ENCODE measurements at places on chromosomes 7 and 10. TPM values are rescaled to one million over a fixed set of nuclear protein-coding genes. Genes with fewer than 3 reads are reported as not detected.

DNA sequence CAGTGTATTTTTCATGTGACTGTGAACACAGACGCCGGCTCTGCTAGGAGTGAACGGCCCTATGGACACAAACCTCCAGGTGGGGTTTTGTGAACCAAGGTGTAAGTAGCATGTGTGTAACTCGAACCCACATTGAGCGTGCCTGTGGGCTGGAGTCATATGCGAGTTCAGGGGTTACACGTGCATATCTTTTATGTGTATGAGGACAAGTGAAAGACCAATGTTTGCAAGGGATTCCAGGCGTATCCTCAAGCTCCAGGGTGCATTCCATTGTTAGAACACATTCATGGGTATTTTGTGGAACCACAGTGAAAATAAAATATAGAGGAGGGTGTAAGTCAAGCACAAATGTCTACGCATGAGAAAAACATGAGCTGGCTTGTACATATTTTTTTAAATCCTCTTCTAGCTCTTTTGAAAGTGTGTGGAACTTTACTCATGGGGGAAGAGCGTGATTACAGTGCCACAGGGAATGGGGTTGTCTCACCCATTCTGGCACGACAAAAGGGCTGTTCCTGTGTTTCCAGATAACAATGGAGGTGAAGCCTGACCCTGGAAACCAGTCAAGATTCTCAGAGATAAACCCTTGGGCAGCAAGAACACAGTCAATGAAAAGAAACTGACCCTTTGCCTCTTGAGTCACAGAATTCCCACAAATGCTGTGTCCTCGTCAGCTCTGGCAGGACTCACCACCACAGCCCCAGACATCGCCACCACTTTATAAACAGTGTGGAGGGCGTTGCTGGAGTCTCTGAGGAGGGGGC is 37.0 kb upstream of the GOT1 start:
- H3K4me1 ChIP-seq = no peaks in the 10 kb centered on the region
- H3K4me3 ChIP-seq = no peak overlapping the region
- H3K27me3 ChIP-seq = peaks cover 18% of the 10 kb centered on the region

DNA sequence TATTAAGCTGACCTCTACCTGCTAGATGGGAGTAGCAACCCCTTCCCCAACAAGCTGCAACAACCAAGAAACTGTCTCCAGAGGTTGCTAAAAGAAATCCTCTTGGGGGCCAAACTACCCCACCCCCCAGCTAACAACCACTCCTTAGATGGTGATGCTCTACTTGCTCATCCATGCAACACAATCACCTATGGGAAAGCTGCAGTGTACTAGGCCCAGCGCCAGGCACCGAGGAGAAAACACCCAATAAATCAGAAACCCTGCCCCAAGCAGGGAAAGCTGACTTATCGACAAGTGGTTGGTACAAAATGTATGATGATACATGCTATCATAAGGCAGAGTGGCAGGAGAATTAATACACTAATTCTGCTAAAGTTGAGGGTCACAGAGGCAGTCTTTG is 17.3 kb downstream of the SLC25A13 start:
- peak; percentile 27 for DNase-seq
- H3K27me3 ChIP-seq = no peaks in the 10 kb centered on the region
- H3K4me1 ChIP-seq = peaks cover 18% of the 10 kb centered on the region
- H3K4me3 ChIP-seq = no peak overlapping the region
- no peak overlapping the region for H3K27ac ChIP-seq
- H3K36me3 ChIP-seq = no peaks in the 10 kb centered on the region

The AKR1C1 gene
- total RNA-seq = 39.4 TPM

GRCh38 chr7:44222776-44223261 is 22.0 kb downstream of the YKT6 start:
- H3K27me3 ChIP-seq = peaks cover 8% of the 10 kb centered on the region
- no peaks in the 10 kb centered on the region for H3K4me1 ChIP-seq
- no peaks in the 10 kb centered on the region for H3K36me3 ChIP-seq
- DNase-seq = no peak
- no peak overlapping the region for H3K4me3 ChIP-seq

GRCh38 chr7:100781255-100781654 is 46.1 kb downstream of the EPHB4 start:
- no peaks in the 10 kb centered on the region for H3K36me3 ChIP-seq
- no peak for DNase-seq
- no peaks in the 10 kb centered on the region for H3K4me1 ChIP-seq
- no peak overlapping the region for H3K27ac ChIP-seq
- H3K27me3 ChIP-seq = no peaks in the 10 kb centered on the region
- H3K4me3 ChIP-seq = no peak overlapping the region

The C10orf143 gene
- total RNA-seq = not detected

DNA sequence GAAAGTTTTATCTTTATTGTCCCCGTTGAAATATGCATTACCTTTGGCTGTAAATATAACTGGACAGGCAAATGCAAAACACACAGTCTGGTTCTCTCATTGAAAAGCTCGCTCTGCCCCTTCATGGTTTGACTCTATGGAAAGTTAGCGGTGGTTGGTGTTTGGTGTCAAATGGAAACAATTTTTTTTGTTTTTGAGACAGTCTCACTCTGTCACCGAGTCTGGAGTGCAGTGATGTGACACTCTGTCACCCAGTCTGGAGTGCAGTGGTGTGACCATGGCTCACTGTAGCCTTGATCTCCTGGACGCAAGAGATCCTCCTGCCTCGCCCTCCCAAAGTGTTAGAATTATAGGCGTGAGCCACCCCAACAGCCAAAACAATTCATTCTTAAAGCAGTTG is 149.7 kb downstream of the LRRC4 start:
- no peaks in the 10 kb centered on the region for H3K27me3 ChIP-seq
- DNase-seq = no peak
- H3K27ac ChIP-seq = no peak overlapping the region
- H3K4me3 ChIP-seq = no peak overlapping the region

The SFMBT2 gene
- total RNA-seq = 0.22 TPM

The CTBP2 gene
- total RNA-seq = 65.5 TPM

DNA sequence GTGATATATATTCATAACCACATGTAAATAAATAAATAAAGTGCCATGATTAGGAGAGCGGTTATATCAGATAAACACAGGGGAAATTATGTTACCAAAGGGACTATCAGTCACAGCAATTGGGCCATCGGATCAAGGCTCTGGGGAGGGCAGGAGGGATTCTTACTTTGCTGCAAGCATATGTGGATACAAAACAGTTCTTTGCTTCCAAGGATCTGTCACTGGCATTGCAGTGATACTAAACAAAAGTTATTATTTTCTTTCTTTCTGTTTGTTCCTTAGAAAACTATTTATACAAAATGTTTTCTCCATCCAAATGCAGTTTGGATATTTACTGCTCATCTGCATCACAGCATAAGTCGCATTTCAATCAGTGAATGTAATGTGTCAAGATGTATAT is 188.4 kb upstream of the MGMT start:
- no peaks in the 10 kb centered on the region for H3K4me1 ChIP-seq
- H3K27me3 ChIP-seq = no peaks in the 10 kb centered on the region
- H3K27ac ChIP-seq = no peak overlapping the region
- no peak for DNase-seq
- no peak overlapping the region for H3K4me3 ChIP-seq

DNA sequence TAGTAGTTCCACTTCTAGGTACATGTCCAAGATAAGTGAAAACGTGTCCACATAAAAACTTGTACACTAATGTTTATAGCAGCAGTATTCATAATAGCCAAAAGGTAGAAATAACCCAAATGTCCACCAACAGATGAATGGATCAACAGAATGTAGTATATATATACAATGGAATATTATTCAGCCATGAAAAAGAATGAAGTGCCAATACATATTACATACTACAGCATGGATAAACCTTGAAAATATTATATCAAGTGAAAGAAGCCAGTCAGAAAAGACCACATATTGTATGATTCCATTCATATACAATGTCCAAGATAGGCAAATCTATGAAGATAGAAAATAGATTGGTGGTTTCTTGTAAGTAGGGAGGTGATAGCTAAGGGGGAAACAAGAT is 47.8 kb upstream of the WASL start:
- H3K36me3 ChIP-seq = no peaks in the 10 kb centered on the region
- H3K4me1 ChIP-seq = 0 out of 2 replicates have a peak, but pooled peaks cover 3% of the 10 kb centered on the region
- peaks cover 5% of the 10 kb centered on the region for H3K27me3 ChIP-seq

DNA sequence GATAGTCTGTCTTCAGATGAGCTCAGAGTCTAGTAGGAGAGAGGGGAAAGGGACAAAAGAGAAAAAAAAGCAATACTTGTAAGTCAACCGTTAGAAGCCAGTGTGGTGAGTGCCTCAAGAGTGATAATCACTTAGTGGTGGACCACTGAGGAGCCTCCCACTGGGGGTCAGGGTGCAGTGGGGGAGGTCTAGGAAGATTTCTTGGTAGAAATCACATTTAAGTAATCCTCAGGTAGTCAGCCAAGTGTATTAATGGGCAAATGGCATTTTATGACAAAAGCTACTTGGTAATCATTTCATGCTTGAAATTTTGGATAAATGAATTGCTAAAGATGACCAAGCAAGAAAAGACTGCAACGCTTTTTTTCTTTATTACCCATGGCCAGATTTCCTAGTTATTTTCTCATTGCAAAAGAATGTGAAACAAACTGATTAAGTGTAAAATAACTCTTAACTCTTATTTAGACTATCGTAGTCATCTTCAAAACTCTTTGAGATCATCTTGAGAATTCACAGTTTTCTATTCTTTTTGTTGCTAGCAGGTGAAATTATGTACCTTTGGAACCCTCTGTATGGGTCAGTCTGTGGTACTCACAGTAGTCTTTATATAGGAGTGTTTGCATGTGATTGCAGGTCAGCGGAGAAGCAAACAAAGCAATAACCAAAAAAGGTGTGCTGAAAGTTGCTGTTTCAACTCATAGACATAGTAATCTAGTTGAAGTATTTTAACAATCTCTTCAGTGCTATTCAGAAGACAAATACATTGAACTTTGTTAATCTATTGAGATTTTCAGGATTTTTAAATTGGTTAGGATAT is 63.9 kb downstream of the PPP1R9A start:
- no peak overlapping the region for H3K4me3 ChIP-seq
- peak overlapping the region; percentile 37 for H3K27ac ChIP-seq
- no peaks in the 10 kb centered on the region for H3K27me3 ChIP-seq
- H3K4me1 ChIP-seq = peaks cover 36% of the 10 kb centered on the region

- DNase-seq = no peak
- H3K4me1 ChIP-seq = no peaks in the 10 kb centered on the region
- H3K36me3 ChIP-seq = no peaks in the 10 kb centered on the region
- no peak overlapping the region for H3K4me3 ChIP-seq
- H3K27me3 ChIP-seq = peaks cover 59% of the 10 kb centered on the region
- no peak overlapping the region for H3K27ac ChIP-seq
Measured at GRCh38 chr7:318878-319661, 29.1 kb downstream of the FOXL3 start.

GRCh38 chr7:128388145-128388485 is 21.7 kb downstream of the IMPDH1 start:
- DNase-seq = no peak
- H3K4me1 ChIP-seq = no peaks in the 10 kb centered on the region
- H3K27ac ChIP-seq = no peak overlapping the region
- no peaks in the 10 kb centered on the region for H3K27me3 ChIP-seq
- H3K36me3 ChIP-seq = no peaks in the 10 kb centered on the region
- no peak overlapping the region for H3K4me3 ChIP-seq

The CLDN3 gene
- total RNA-seq = not detected

DNA sequence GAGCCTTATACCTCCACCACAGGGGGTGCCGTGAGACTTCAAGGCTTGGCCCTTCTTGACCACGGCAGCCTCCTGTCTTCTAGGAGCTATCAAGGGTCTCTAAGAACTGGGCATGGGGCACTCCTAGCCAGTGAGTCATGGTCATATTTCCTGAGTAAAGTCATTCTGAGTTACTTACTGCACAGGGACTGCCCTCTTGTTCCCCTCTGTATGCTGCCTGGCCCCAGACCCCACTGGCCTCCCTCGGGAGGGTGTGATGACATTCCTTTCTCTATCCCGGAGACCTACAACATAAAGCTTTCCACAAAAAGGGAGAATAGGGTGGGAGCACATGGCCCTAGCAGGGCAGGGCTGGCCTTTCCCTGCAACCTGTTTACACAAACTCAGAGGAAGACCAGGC is 21.4 kb downstream of the DPCD start:
- H3K27ac ChIP-seq = no peak overlapping the region
- no peaks in the 10 kb centered on the region for H3K27me3 ChIP-seq
- no peaks in the 10 kb centered on the region for H3K36me3 ChIP-seq
- H3K4me3 ChIP-seq = no peak overlapping the region

DNA sequence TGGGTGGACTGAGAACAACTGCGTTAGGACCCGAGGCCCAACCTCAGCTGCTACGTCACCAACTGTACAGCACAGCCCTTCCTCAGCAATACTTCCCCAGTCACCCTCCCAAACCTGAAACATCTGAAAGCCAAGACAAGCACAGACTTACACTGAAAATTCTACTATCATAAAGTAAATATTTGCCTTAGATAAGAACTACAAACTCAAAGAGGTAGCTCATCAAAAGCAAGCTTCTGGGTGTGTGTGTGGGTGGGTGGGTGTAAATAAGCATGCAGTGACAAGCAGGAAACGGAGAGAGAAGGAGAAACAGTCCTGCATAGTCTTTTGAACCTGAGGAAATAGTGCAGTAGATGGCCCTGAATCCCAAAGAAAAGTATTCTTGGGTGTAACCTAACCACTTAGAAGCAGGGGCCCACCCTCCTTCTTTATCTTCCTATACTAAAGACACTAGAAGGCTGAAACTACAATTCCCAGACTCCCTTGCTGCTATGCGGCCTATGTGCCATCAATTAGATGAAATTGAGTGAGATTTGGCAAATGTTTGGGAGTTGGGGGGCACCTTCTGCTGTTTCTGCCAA is 18.7 kb downstream of the SLC25A13 start:
- no peaks in the 10 kb centered on the region for H3K27me3 ChIP-seq
- H3K4me1 ChIP-seq = peaks cover 18% of the 10 kb centered on the region
- DNase-seq = peak; percentile 19

GRCh38 chr7:134779741-134780065 is 269 bp downstream of the CALD1 start:
- peak overlapping the region; percentile 93 for H3K4me3 ChIP-seq
- peak overlapping the region; percentile 76 for H3K27ac ChIP-seq
- no peaks in the 10 kb centered on the region for H3K27me3 ChIP-seq
- H3K36me3 ChIP-seq = peaks cover 20% of the 10 kb centered on the region

DNA sequence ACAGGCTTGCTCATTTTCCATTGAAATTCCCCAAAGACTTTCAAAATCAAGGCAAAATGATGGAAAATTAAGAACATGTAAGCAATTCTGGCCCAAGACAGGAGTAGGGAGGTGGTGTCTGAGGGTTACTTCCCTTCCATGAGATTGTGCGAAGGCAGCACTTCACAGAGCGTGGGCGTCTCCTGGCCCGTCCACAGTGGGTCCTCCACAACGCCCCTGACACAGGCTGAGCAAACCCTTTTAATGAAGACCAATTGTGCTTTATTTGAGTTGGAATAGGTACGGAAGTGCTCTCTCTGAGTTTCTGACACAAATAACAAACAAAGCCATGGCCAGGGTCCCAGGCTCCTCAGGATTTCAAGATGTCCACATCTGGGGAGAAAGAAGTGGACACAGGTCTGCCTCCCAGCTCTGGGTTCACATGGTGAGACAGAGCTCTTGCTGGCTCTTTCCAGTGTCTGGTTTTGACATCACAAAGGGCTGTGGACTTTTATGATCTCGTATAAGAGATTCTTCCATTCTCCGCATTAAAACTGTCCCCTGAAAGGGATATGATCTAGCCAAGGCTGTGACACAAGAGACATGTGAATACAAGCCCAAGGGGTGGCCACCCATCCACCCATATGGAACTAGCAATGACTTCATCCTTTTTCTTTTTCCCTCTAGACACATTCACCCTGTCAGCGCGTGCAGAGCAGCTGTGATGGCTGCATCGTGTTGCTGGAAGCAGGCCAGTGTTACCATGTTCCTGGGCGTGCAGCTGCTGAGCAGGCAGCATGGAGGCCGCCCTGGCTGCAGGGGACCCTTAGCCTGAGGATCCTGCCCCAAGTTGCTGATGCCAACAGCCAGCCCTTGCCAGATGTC is 145.6 kb downstream of the ADAM12 start:
- H3K27me3 ChIP-seq = no peaks in the 10 kb centered on the region
- no peak overlapping the region for H3K4me3 ChIP-seq
- H3K36me3 ChIP-seq = no peaks in the 10 kb centered on the region
- DNase-seq = peak; percentile 93
- peaks cover 57% of the 10 kb centered on the region for H3K4me1 ChIP-seq
- peak overlapping the region; percentile 97 for H3K27ac ChIP-seq

The BTBD16 gene
- not detected for total RNA-seq

All from GM23248 (cell line).